ENCODE measurements at places on chromosomes 5 and 9.

- DNase-seq: no peak
Measured at GRCh38 chr5:136809382-136809781, 444.0 kb upstream of the TRPC7 start.

- DNase-seq: no peak
Measured at GRCh38 chr5:57432876-57433275, 49.7 kb downstream of the ACTBL2 start.

- no peak for DNase-seq
Measured at GRCh38 chr5:135465391-135466122, 13.4 kb upstream of the TIFAB start.

GRCh38 chr5:177427919-177428573, 1.6 kb downstream of the GRK6 start:
- DNase-seq: peak; percentile 78

- DNase-seq: no peak
Measured at GRCh38 chr9:125881042-125881441, 133.9 kb downstream of the PBX3 start.

DNA sequence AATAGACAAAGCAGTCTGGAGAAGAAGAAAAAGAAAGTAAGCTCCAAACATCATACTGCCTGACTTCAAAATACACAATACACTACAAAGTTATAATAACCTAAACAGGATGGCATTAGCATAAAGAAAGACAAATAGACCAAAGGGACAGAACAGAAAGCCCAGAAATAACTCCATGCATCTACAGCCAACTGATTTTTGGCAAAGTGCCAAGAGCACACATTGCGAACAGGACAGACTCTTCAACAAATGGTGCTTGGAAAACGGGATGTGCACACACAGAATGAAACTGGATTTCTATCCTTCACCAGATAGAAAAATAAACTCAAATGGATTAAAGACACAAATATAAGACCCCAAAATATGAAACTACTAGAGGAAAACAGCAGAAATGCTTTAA, 66.6 kb upstream of the SPATA31E1 start:
- no peak for DNase-seq

DNA sequence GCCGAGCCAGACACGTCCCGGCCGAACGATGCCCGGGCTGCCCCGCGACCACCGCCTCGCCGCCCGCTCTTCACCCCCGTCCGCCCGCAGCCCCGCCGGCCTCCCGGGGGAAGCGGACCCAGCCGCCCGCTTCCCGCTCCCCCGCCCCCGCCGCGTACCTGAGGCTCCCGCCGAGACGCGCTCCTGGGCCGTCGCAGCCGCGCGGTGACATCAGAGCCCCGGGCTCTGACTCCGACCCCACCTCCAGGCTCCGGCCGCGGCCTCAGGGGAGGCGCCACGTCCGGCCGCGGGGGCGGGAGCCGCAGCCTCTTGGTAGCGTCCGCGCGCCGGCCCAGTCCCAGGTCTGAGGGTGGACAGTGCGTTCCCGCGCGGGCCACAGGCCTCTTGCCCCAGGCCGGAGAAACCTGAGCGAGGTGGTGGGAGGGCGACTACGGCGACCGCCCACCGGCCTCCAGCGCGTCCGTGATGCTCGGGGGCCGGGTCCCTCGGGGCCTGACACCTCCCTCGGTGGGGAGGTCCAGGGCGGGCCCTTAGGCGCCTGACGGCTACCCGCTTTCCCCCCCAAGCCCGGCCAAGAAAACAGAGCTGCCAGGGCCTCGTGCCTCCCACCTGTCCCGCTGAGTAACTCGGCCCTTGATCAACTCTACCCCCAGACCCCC, at the start of gene SHROOM1:
SHROOM1 (minus strand) TSS at position 212 of the 659 bp plus-strand sequence. CDS start 4,507 bp downstream, outside the sequence.
- no peak for DNase-seq

- DNase-seq: no peak
Measured at GRCh38 chr5:91403438-91403837, 20.3 kb upstream of the ARRDC3 start.

DNA sequence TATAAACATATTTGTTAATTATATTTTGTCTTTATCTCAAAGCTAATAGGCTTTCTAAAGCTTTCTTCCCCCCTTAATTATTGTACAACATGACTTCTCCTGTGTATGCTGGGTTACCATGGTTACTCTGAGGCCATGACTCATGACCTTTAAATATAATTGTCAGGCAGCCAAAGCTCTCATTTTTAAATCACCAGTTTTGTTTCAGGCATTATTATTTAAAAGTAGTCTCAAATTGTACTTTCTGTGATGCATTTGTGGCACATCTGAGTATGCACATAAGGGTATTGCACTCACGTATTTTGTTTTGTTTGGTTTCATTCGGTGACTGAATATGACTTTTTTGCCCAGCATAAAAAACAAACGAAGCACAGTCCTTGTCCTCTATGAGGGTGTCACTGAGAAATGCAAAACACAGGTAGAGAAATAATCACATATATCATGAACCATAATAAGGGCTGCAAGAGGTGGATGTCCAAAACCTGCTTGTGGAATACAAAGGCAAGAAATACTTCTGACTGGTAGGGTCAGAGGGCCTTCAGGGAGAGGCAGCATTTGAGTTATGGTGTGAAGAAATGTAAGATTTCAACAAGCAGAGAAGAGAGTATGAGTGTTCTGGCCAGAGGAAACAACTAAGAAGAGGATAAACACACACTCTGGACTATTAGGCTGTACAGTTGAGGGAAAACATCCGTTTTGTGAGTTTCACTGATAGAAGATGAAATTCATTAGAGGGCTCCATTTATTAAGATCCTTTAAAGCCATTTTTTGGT, 2.1 kb downstream of the CCDC192 start:
- no peak for DNase-seq

- DNase-seq: no peak
Measured at GRCh38 chr9:316382-316965, 101.8 kb downstream of the DOCK8 start.

DNA sequence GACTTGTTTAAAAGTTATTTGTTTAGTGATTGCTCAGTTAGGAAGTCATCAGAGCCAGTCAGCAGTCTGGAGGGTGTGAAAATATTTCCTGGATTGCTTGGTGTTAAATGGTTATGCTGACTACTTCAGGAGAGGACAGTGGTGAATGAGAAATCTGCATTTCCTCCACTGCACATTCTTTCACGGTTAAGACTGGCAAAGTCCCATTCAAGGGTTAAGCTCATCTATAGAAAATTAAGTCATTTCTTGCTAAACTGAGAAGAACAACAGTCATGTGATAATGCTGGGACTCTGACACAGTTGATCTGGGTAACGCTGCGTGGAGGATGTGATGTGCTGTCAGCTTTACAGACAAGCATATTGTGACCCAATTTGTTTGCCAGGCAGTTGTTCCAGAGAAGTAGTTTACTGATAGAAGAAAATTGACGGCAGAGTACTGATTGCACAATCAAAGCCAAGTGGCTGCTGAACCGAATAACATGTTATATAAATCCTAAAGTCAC, 80.4 kb downstream of the GRAMD2B start:
- DNase-seq: no peak

DNA sequence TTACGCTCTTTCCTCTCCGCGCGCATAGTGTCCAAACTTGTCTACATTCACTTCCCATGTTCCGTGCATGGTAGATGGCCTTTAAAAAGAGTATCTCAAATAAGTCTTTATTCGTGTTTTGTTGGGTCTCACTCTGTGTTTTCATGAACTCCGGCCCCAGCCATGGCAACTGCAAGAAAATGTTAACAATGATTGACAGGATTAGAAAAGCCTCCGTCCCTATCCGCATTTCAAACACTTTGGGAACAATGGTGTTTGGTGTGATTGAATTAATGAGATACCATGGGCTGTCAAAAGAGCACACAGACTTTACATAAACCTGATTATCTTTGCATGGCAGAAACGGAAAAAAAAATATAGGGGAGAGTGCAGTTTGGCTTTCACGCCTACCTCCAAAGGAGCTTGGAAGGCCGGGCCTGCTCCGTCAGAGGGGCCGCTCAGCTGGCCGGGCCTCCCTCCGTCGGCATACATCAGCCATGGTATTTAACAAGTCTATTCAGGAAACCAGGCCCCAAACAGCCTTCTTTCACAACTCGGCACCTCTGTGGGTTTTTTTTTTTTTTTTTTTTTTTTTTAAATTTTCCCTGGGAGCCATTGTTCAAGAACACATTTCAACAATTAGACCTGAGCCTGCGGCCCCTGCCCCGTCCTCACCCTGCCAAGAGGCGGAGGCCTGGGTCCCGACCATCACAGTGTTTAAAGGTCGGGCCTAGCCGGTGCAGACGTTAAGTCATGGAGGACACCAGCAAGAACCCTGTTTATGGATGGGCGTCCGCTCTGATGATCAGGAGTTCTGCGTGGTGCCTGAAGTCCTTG, 323.8 kb upstream of the IRX4 start:
- peak; percentile 40 for DNase-seq

DNA sequence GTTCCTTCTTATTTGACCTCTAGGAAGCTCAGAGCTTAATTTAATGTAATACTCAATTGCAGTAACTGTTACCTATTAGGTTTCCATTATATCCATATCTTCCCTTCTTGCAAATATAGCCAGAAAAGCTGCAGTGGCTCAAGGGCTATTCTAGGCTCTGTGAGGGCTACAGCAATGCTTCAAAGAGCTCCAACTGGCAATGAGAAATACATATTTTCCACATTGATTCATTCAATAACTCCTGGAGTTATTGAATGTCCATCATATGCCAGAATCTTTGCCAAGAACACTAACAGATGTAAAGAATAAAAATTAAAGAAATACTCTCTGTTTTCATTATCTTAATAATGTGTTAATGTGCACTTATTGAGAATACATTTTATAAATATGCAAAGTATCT, 396.9 kb upstream of the PAPPA start:
- no peak for DNase-seq

DNA sequence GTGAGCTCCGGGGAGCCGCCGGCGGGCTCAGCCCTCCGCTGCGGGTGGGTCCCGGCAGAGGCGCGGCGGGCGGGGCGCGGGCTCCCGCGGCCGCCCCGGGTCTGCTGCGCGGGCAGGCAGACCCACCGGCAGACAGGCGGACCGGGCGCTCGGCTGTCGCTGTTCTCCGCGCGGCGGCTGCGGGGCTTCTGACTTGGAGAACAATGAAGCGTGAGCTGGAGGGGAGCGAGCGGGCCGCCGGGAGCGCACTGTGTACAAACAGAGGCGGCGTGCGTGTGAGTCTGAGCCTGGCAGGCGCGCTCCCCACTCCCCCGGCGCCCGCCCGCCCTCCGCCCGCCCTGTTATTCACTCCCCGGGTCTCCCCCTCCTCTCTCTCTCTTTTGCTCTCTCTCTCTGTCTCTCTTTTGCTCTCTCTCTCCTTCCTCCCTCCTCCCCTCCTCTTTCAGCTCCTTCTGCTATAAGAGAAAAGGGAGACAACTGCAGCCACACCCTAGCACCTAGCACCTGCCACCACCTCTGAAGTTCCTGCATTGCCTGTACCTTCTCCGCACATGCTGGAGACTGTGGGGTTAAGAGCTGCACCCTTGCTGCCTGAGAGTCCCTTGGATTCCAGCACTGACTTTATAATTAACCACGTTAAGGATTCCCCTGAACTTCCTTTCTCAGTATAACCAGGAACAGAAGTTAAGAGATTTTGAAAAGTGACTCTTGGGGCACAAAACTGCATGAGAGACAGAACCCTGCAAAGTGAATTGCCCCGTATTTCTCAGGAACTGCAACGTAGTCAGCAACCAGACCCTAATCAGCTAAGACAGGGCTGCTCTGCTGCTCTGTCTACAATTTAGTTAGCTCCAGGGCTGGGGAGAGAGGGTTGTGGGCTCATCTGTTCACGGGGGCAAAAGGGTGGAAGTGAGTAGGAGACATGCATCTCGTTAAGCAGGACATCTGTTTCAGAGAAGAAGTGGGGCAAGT, at the start of gene EDIL3:
EDIL3 (minus strand) TSS at position 277 of the 972 bp plus-strand sequence. CDS start 506 bp downstream, outside the sequence.
- DNase-seq: no peak

GRCh38 chr5:98397081-98397480, 376.4 kb upstream of the RGMB start:
- no peak for DNase-seq

DNA sequence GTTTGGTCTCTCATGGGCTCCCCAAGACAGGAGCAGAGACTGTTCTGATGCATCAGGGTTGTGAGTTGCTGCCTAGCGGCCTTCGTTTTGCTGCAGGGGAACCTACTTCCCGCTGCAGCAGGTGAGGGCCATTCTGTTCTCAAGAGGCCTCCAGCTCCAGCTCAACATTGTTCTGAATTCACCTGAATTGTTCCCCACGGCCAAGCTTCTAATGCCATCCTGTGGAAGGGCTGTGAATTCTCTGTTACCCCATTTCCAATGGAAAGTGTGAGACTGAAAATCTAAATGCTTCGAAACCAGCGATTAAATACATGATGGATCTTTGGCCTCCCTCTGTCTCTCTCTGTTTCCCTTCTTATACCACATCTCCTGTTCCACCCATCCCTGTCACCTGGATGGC, 349.1 kb upstream of the DAP start:
- no peak for DNase-seq

All from stimulated activated effector memory CD8-positive, alpha-beta T cell treated with anti-CD3 and anti-CD28 coated beads, Interleukin-12 subunit alpha, Interleukin-12 subunit beta, amount 100 ng/mL, for 72 hours (primary cell).